Gastroesophageal sphincter (tissue), 4 donors: ENCODE measurements at places on chromosomes 7 and 10. TPM values are rescaled to one million over a fixed set of nuclear protein-coding genes. Genes with fewer than 3 reads are reported as not detected.

DNA sequence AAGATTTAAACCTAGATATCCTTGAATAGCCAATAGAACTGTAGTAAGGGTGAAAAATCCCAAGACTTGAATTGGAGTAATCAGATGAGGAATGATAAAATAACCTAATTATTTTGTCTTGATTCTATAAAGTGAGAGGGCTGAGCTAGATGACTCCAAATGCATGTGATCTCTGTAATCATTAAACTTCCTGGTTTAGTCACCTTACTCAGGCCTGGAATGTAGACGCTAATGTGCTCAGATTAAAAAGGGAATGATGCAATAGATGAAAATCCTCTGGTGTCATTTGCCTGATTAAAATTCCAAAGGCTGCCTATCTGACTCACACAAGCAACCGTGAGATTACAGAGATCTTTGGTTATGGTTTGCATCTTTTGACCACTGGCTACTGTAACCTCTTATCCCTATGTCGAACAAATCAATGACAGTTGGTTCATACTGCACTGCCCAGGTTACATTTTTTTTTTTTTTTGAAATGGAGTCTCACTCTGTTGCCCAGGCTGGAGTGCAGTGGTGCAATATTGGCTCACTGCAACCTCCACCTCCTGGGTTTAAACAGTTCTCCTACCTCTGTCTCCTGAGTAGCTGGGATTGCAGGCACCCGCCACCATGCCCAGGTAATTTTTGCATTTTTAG is 2.9 kb upstream of the HKDC1 start:
- no peak for ATAC-seq

- ATAC-seq, result peak; percentile 75
Measured at GRCh38 chr10:91598211-91598977, 34.5 kb downstream of the PPP1R3C start.

GRCh38 chr10:123580426-123580825 is 85.7 kb upstream of the GPR26 start:
- no peak for ATAC-seq

- no peak for ATAC-seq
Measured at GRCh38 chr10:26540601-26541000, 102.5 kb downstream of the APBB1IP start.

Gene CYP3A5
- total RNA-seq, result 0.47 TPM
